ENCODE measurements at places on chromosomes 2 and 18. TPM values are rescaled to one million over a fixed set of nuclear protein-coding genes. Genes with fewer than 3 reads are reported as not detected.

Gene HOXD8
- total RNA-seq = not detected

Gene SLC5A6
- total RNA-seq = 35.8 TPM

Gene RMC1
- total RNA-seq = 32.0 TPM

Gene GAREM2
- total RNA-seq = 1.00 TPM

Gene IL1A
- not detected for total RNA-seq

Data from melanocyte of skin (primary cell).